ENCODE measurements at places on chromosomes 2 and 18.

GRCh38 chr2:219510512-219511135, 3.7 kb upstream of the ASIC4 start:
- DNase-seq = peak; percentile 66

DNA sequence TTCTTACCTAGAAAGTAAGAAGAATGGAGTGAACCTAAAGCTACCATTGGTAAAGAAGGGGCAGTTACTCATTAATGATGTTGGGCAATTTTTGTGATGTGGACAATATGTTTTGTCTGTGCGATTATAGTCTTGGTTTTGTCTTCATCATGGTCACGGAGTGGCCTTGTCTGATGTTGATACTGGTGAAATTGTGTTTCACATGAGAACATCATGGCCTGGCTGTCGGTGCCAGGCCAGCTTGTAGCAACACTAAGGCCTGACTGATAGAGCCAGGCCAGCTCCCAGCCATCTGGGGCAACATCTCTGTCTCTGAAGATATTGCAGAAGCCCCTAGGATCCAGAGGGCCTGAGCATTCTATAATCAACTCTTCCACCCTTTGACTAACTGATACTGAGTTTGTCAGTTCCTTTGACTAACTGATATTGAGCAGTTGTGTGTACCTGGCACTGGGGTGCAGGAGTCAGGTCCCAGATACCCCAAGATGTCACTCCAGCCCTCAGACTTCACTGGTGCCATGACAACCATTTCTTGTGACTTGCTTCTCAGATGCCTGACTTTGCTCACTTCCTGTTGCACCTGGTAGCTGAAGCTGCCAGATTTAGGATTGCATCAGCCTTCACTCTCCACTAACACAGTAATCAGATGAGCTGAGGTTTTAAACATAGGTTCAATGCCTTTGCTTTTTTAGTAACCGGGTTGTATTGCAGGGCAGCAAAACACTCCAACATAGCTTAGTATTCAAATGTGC, 62.5 kb downstream of the RPIA start:
- DNase-seq = no peak

GRCh38 chr2:106664669-106665068, 177.5 kb downstream of the CD8B2 start:
- DNase-seq = no peak

DNA sequence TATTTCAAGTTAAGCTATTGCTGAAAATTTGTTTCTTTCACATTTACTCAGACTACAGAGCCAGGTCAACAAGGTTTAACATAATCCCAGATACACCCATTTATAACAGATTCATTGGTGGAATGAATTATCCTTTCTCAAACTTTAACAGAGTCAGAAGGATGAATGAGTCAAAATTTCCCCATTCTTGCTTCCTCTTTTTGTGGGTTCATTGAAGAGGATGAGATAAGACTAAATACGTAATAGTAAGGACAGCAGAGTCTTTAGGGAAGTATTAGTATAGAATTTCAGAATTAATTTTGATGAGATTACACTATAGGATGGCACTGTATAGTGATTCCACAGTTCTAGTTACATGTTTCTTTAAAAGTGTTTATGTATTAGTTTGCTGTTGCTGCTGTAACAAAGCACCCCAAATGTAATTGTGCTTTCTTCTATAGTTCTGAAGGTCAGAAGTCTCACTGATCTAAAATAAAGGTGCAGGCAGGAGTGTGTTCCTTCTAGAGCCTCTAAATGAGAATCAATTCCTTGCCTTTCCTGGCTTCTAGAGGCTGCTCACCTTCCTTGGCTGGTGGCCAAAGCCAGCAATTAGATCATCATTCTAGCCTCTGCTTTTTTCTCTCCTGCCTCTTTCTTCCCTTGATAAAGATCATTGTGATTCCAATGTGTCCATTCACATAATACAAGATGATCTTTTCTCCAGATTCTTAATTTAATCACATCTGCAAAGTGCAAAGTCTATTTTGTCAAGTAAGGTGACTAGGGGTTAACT, 309.3 kb upstream of the PIK3C3 start:
- DNase-seq = no peak

- DNase-seq = no peak
Observed at GRCh38 chr2:44836916-44837315, 104.6 kb upstream of the SIX3 start.

GRCh38 chr2:89767572-89768435, 1076.3 kb downstream of the RPIA start:
- no peak for DNase-seq

GRCh38 chr2:213766465-213766901, 482.2 kb downstream of the SPAG16 start:
- no peak for DNase-seq

DNA sequence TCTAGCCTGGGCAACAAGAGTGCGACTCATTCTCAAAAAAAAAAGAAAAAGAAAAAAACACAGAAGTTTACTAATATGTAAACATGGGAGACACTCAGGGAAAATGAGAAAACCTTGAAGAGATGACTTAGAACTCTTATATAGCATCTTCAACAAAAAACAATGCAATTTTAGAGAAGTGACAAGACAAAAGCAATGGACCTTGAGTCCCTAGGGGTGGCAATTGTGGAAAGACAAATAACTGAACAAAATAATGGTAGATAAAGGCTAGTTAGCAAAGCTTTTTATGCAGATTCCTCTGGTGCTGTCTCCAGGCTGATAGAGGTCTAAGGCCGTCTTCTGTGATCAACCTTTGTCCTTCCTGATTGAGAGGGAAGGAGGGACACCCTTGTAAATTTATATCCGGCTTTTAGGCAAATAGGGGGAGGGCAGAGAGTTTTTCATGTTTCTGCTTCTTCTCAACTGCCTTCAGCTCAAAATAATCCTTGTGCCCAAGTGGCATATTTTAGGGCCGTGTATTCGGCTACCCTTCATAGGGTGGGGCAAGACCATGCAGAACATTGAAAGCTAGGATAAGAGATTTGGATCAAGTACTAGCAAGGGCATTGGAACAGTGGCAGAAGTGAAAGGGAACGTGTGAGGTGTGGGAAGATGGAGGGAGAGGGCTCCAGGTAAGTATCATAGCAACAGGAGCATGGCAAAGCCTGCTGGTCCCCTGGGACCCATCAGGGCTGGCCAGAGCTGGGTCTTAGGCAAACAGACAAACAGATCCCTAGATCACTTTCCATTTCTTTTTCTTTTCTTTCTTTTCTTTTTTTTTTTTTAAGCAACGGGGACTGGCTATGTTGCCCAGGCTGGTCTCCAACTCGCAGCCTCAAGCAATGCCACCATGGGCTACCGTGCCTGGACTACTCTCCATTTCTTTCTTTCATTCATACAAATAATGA, 116.2 kb upstream of the STPG4 start:
- DNase-seq = peak; percentile 67

- DNase-seq = no peak
Observed at GRCh38 chr2:44997963-44998362, 11.3 kb downstream of the SIX2 start.

DNA sequence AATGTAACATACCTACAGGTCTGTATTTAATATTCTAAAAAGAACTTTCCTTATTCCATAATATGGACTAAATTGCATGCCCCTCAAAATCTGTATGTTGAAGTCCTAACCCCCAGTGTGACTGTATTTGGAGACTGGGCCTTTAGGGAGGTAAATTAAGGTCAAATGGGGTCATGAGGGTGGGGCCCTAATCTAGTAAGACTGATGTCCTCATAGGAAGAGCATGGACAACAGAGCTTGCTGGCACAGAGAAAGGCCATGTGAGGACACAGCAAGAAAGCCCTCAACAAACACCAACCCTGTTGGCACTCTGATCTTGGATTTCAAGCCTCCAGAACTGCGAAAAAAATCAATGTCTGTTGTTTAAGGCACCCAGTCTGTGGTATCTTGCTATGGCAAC, 18.6 kb downstream of the SF3B1 start:
- DNase-seq = no peak

- DNase-seq = no peak
Observed at GRCh38 chr2:9403924-9404323, 19.4 kb downstream of the ITGB1BP1 start.

GRCh38 chr18:49678440-49678839, 116.6 kb downstream of the LIPG start:
- no peak for DNase-seq

GRCh38 chr18:62164855-62165487, 21.9 kb downstream of the PIGN start:
- DNase-seq = no peak

DNA sequence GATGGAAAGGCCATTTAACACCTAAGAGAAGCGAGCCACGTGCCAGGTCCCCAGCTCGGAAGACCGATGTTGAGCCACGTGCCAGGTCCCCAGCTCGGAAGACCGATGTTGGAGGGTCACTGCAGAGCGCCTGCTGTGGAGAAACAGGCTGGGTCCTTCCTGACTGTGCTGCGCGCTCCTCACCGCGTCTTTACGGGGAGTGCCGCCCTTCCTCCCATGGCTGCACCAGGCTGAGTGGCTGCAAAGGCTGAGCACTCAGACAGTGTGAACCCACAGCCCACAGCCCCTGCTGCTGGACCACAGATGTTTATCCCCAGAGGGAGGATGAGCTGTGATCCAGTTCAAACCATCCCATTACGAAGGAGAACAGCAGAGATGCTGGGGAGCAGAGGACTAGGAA, 55.7 kb downstream of the RTP5 start:
- DNase-seq = no peak

- no peak for DNase-seq
Observed at GRCh38 chr2:162241571-162241970, 1.7 kb downstream of the FAP start.

- DNase-seq = no peak
Observed at GRCh38 chr2:12884713-12885282, 168.1 kb downstream of the TRIB2 start.

DNA sequence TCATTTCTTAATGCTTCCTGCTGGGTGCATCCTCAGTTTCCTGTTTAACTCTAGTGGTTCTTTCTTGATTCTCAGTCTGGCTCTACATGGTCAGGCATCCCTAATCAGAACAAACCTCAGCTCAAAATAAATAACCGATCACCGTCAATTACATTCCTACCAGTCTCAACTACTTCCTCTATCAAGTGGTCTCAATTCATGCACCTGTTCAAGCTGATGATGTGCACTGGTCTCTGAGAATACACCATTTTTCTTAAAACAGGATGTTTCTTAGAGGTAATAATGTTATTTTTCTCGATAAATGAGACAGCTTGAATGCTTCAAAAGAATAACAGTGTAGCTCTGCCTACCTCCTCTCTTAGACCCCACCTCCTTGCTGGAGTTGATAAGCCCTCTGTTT, 420.9 kb downstream of the SOCS6 start:
- no peak for DNase-seq

DNA sequence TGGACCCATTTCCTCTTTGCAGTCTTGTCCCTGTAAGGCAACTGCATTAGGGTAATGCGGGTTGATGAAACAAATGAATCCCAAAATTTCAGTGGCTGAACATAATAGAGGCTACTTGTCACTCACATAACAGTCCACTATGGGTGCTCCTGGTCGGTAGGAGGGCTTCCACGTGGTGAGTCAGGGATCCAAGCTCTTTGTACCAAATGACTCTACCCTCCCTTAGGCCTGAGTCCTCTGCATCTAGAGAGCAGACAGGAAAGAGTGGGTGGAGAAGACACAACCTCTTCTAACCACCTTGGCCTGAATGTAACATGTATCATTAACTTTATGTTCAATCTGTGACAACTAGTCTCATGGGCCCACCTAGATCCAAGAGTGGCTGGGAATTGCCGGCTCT, 86.2 kb upstream of the HAAO start:
- DNase-seq = no peak

DNA sequence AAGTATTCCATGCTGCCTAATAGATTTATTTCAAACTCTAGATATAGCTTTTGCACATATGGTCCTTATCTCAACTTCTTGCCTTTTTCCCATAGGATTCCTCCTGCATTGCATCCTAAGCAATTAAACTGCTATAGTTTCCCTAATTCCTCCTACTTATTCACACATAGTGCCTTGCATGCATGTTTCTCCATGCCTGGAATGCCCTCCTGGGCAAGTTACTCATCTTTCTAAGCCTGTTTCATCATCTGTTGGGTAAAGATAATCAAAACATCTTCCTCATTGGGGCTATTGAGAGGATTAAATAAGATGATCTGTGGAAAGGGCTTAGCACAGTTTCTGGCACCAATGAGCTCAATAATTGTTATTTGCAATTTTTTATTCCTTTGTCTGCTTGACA, 726.5 kb downstream of the SLC4A3 start:
- no peak for DNase-seq

- DNase-seq = no peak
Observed at GRCh38 chr2:187774551-187775071, 220.4 kb upstream of the TFPI start.

DNA sequence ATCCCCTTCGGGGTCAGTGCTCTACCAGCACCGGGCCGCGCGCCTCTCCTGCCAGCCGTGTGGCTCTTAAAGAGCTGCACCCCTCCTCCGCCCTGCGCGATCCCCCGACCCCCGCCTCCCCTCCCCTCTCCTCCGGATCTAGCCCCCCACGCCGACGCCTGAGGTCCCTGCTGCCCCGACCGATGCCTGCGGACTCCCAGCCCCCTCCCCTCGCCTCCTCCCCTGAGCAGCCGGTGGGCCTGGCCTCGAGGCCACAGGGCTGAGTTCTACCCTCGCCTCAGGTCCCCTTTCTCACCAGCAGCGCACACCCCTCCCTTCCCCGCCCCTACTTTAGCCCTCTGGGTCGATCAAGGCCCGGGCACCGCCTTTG, 5.8 kb upstream of the SIX3 start:
- no peak for DNase-seq

All from BE2C (cell line).